Activated CD8-positive, alpha-beta memory T cell treated with anti-CD3 and anti-CD28 coated beads for 1 hour (primary cell): ENCODE measurements at places on chromosomes 4 and X.

DNA sequence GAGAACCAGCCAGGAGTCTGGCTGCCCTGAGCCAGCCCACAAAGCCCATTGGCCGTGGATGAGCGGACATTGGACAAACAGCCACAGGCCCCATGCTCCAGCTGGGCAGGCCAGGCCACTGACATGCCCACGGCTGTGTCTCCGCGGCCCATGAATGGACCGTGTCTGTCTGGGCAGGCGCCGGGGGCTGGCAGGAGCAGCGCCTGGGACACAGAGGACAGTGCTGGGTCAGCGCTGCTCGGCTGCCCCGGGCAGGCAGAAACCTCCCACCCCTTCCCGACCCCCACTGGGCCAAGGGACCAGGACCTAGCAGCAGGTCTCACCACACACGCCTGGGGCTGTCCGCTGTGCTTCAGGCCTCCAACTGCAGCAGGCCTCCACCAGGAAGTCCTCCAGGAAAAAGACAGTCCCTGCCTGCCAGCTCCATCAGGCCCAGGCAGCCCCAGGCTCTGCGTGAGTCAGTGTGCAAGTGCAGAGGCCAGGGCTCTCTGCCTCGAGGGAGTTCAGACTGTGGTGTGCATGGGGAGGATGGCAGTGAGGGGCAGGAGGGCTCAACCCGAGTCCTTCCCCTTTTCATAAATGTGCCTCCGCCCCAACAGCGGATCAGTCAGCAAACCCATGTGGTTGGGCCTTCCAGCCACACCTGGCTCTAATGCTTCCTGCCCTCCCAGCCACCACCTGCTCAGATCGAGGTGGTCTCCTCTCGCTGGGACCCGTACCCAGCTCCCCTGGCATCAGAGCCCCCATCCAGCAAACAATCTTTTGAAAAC is 17.2 kb upstream of the FGFR3 start:
- no peak for DNase-seq

GRCh38 chr4:8786166-8786565 is 85.5 kb downstream of the HMX1 start:
- DNase-seq = no peak

GRCh38 chr4:177484613-177485021 is 42.4 kb upstream of the AGA start:
- DNase-seq = no peak

- DNase-seq = no peak
Measured at GRCh38 chr4:25632135-25632534, 23.5 kb upstream of the SLC34A2 start.

DNA sequence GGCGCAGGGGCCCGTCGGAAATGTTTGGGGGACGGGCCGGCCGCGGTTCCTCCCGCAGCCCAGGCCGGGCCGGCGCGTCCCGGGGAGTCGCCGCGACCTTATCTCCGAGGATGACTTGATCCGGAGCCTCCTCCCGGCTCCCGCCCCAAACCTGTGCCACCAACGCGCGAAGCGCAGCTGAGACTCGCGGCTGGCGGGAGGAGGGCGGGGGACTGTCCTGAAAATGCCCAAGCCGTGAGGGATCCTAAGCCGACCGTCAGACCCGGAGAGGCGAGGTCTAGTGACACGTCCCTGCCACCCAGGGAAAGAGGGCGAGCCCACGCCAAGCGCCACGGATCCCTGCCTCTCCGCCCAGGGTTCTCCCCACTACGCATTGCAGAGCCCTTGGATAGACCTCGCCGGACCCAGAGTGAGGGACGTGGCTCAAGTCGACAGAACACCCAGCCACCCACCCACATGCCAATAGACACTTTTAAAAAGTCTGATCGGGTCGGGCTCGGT is 26.9 kb downstream of the UTP14A start:
- DNase-seq = no peak

- DNase-seq = no peak
Measured at GRCh38 chr4:102665527-102665926, 95.2 kb downstream of the MANBA start.

DNA sequence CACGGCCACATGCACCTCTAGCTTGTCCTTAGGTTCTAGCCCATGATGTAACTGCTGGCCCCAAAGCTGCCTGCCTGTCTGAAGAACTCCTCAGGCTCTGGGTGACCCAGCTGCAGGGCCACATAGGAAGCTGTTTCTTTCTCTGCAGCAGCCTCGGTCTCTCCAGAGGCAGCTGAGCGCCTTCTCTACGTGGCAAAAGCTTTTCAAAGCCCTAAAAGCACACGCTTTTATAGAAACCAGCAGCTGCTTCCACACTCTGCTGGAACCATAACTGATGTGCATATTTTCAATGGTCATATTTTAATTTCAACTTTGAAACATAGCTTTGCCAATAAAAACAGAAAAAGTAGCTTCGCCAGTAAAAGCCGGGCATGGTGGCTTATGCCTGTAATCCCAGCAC is 37.4 kb downstream of the FAM53A start:
- DNase-seq = no peak

GRCh38 chr4:148857239-148857972 is 415.2 kb upstream of the NR3C2 start:
- no peak for DNase-seq

- DNase-seq = no peak
Measured at GRCh38 chrX:37445182-37445581, 96.0 kb downstream of the PRRG1 start.
